ENCODE measurements at places on chromosomes 6 and 20. TPM values are rescaled to one million over a fixed set of nuclear protein-coding genes. Genes with fewer than 3 reads are reported as not detected.

Gene PRRT1
- not detected for total RNA-seq

Gene MOCS1
- 13.5 TPM for total RNA-seq

Gene TUBB1
- not detected for total RNA-seq

Gene PRSS35
- 0.07 TPM for total RNA-seq
